A549 treated with AZD2906 at 1 μM for 4 hours (cell line): ENCODE measurements at places on chromosomes 13 and 19. TPM values are rescaled to one million over a fixed set of nuclear protein-coding genes. Genes with fewer than 3 reads are reported as not detected.

Gene PSG5
- total RNA-seq, result 0.45 to 0.90 TPM (median 0.52 TPM) in 5 replicates

Gene ALKBH7
- total RNA-seq, result 17.1 to 40.8 TPM (median 36.2 TPM) in 5 replicates

Gene GIPR
- total RNA-seq, result 2.0 to 3.3 TPM (median 2.9 TPM) in 5 replicates

Gene OPA3
- 12.5 to 18.5 TPM (median 16.9 TPM) in 5 replicates for total RNA-seq

Gene TTC9B
- 0.20 to 0.61 TPM (median 0.49 TPM) in 5 replicates for total RNA-seq
